AG04450 (cell line): ENCODE measurements at places on chromosomes 12 and 14.

GRCh38 chr12:98544751-98545150 lies 29.4 kb downstream of the TMPO start:
- no peak for DNase-seq

GRCh38 chr14:52112336-52113018 lies 43.6 kb upstream of the NID2 start:
- DNase-seq, result no peak

DNA sequence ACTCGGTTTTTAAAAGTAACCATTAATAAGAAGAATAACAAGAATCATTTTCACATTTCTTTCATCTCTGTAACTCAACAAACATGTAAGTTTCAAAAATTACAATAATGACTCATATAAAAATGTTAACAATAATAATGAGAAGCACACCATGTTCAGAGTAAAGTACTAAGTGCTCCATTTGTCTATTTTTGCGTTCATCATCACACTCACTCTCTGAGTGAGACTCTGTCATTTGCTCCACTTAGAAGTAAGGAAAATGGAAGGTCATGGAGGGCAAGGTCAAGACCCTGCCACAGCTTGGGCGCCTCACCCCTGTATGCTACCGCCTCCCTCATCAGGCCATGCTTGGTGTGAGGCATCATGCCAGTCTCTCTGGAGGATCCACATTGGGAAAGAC lies 129.9 kb downstream of the TMEM30B start:
- DNase-seq, result no peak

GRCh38 chr14:93714605-93715004 lies 73.7 kb downstream of the PRIMA1 start:
- no peak for DNase-seq

DNA sequence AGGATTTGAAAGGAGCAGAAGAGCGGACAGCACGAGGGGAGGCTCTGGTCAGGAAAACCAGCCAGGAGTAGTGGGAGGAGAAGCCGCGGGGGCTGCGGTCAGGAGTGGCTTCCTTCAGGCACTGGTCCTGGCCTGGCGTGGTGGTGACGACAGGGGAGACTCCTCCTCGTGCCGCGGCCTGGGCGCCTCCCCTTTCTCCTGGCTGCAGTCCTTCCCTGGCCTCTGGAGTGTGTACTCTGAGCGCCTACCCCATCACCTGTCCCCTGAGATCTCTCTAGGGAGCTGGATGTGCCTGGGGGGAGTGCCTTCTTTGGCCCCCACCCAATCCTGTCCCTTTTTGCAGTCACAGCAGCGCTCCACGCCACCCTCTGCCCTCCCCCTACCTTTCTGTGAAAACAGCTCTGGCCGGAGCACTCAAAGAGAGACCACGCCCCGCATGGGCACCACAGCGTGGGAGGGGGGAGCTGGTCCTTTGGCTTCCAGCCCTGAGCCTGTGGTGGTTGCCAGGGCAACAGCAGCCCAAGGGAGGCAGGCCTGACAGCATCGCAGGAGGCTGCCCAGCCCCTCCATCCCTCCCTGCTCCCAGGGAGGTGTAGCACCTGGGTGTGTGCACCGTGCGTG lies 125.9 kb downstream of the CALM1 start:
- no peak for DNase-seq

DNA sequence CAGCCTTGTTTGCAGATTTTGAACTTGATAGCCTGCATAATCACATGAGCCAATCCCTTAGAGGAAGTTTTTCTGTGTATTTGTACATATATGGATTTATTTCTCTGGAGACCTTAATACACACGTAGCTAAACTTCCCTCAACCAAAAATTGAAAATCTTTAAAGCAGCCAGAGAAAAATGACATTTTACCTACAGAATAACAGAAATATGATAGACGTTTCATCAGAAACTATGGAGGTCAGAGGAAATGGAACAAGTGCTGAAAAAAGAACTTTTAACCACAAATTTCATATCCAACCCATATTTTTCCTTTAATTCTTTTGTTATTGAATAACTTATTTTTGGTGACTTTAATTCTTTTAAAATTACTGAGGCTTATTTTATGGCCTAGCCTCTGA lies 177.7 kb downstream of the CCDC91 start:
- no peak for DNase-seq

DNA sequence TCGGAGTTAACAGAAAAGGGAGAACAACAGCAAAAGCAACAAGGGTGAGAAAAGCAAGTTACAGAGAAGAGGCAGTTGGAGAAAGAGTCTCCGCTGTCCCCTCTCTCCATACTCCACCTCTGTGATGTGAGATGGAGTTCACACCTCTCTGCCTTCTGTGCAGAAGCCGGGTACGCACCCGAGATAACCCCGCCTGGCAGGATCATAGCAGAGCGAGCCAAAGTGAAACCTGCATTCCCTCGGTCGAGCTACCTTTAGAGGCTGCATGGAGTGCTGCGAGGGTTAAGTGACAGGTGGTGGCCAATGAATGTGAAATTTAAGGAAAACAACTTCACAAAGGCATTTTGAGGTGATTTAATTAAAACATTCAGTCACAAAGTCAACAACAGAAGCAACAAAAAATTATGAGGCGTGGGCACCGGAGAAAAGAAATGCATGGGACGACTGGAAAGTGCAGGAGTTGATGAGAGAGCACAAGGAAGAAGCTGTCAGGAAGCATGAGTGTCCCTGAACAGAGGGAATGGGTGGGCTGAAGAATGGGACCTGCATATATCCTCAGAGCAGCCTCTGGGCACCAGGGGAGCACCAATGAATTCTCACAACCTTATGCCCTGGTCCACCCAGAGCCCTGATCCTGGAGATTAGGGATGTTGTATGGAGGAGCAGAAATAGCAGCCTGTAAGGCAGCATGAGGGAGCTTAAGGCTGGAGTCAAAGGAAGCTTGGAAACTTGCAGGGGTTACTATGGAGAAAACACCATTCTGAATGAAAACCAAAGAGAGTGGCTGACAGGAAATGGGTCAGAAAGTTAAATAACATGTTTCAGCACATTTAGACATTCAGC lies 208.3 kb downstream of the EMP1 start:
- DNase-seq, result no peak

- no peak for DNase-seq
These were observed 5.8 kb downstream of the PLEKHD1 start for GRCh38 chr14:69490219-69490918.

- no peak for DNase-seq
These were observed 99.6 kb downstream of the SSPN start for GRCh38 chr12:26295001-26295400.

- no peak for DNase-seq
These were observed 410.7 kb downstream of the TMEM117 start for GRCh38 chr12:44246482-44247105.

DNA sequence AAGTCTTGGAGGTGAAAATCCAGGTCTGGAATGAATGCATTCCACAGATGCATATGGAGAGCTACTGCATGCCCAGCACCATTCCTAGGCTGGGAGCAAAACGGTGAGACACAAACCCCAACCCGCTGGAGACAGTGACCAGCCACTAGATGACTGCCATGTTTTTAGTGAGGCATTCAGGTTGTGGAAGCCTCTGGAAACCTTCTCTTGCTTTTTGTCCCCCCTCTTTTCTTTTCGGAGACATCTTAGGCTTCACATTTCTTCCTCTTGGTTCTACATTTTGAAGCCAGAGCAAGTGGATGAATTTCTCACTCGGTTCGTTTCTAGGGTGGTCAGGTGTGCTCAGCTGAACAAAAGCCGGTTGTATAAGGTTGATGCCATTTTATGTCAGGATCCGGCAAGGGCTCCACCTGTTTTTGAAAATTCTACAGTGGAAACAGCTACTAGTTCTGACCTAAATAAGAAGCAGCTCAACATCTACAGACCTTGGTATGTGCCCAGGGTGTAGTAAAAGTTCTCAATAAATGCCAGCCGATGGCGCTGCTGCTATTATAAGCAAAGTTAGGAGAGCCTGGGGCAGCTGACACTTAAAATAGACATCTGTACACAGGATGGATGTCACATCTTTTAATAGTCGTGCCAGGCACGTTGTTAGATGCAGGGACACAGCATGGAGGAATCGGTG lies 1.8 kb upstream of the ZNF839 start:
- DNase-seq, result no peak

DNA sequence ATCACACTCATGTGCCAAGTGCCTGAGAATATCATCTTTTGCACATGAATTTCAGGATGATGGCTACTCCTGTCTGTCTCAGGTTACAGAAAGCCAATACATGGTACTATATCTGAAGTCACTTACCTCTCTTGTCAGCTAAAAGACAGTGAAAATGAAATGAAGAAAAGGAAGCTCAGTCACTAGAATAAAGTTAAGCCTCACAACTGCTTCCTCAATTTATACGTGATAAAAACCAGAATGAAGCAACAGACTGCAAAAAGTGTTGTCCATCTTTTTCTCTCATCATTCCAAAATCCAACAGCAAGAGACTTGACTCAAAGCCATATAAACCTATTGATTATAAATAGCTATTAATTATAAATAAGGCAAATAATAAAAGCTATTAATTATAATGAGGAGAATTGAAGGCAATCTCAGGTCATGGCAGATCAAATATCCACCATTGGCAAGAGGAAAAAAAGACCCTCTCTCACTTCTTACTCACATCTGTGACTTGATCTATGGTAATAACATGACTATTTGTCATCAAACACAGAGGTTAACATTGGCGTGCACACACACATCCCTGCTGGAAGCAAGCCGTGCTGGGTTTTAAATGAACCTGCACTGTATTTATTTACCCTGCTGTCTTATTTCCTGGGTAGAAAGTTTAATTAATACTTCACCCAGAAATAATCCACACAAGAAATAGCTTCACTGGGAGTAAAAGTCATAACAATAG lies 10.0 kb downstream of the NIN start:
- no peak for DNase-seq

- no peak for DNase-seq
These were observed 373.1 kb upstream of the DDHD1 start for GRCh38 chr14:53526200-53526599.

DNA sequence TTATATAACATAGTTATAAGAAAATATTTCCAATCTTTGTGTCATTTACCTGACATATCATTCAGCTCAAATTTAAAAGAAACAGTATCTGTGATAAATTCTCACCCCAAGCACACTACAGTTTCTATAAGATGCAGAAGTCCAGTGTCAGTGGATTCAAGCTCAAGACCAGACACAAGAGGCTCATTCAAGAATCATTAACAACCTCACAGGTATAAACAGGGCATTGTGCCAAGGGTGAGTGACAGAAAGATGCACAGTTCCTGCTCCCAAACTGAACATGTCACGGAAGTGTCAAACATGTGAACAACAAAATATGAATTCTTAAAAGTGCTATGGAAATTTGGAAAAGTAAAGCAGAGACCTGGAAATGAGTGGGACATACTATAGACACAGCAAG lies 12.8 kb downstream of the ATP2B1 start:
- DNase-seq, result no peak

GRCh38 chr12:124457287-124458219 lies 109.9 kb downstream of the NCOR2 start:
- DNase-seq, result no peak

DNA sequence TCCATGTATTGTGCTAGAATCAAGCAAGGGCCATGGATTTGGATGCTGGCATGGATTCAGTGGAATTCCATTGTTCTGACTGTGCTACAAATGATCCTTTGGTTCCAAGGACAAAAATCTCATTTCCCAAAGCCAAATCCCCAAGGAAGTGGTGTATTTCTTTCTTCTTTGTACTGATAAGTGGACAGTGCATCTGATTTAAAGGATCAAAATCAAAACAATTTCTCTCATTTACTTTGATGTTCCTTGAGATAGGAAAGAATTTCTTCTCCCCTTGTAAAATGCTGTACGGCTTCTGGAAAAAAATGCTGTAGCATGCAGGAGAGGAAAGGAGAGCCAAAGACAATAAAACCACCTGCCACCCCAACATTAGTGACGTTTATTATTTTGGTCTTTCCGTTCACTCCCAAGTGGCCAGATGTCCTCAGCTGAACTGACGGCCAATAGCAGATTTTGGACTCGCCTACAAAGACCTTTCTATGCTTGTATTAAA lies 185.7 kb downstream of the PRKD1 start:
- DNase-seq, result no peak

GRCh38 chr12:65570451-65571130 lies 253.7 kb upstream of the HMGA2 start:
- DNase-seq, result no peak

DNA sequence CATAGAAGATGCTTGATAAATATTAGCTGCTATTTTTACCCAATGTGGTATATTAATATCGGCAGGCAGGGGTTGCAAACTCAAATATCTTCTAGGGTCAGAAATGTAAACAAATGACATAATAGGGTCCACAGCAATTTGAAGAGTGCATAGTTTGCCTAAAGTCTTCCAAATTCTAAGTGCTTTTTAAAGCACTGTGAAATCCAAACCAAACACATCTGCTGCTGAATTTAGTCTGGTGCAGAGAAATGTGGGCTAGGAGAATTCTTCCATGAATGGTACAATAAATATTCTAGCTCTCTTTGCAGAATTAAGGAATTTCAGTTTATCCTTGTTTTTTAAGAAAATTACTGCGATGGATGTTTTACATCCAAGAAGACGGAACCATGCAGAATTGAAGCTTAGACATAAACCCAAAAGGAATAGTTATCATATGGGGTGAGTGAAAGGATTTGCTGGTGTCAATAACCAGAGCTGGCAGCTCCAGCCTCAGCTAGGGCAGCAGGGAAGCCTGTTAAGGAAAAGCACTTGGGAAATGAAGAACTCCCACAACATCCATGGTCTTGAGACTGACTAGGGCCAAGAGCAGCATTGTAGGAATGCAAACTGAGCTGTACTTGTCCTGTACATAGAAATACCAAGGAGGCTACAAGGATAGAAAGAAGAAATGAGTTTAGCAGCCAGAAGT lies 65.5 kb downstream of the PTPRR start:
- DNase-seq, result no peak

DNA sequence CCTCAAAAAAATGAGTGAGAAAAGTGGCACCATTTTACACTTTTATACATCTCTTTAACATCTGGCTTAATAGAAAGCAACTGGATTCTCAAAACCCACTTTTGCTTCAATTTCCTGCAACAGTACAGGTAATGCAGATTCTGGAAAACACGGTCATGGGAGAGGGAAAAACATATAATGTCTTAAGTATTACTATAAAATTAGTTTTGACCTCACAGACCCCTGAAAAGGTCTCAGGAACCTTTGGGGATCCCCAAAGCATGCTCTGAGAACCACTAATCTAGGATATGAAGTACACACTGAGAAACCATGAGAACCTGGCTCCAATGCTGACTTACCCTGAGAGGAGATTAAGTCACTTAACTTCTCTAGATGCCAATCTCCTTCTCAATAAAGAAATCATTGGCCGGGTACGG lies 64.7 kb downstream of the PPP2R5E start:
- DNase-seq, result no peak

DNA sequence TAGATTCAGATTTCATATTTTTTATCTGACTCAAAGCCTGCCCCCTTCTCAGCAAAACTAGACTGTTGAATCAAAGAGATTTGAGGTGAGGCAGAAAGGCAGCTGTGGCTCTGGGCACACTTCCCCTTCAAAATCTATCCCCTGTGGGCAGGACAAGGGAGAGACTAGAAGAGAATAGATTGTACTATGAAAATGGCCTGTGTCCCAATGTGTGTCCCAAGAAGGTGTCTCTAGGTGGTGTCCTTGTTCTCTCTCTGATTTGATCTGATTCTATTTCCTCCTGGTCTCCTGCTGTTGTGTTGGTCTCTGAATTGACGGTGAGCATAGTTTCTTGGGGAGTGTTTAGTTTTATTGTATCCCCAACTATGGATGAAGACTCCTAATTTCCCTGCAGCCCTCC lies 565.8 kb upstream of the ATP2B1 start:
- no peak for DNase-seq

- DNase-seq, result no peak
These were observed 188.2 kb upstream of the RMST start for GRCh38 chr12:97274386-97274785.

- DNase-seq, result no peak
These were observed 13.5 kb downstream of the NFATC4 start for GRCh38 chr14:24381363-24382063.

- no peak for DNase-seq
These were observed 43.9 kb upstream of the DLK1 start for GRCh38 chr14:100682749-100683148.
